ENCODE measurements at places on chromosomes 3 and 15. TPM values are rescaled to one million over a fixed set of nuclear protein-coding genes. Genes with fewer than 3 reads are reported as not detected.

DNA sequence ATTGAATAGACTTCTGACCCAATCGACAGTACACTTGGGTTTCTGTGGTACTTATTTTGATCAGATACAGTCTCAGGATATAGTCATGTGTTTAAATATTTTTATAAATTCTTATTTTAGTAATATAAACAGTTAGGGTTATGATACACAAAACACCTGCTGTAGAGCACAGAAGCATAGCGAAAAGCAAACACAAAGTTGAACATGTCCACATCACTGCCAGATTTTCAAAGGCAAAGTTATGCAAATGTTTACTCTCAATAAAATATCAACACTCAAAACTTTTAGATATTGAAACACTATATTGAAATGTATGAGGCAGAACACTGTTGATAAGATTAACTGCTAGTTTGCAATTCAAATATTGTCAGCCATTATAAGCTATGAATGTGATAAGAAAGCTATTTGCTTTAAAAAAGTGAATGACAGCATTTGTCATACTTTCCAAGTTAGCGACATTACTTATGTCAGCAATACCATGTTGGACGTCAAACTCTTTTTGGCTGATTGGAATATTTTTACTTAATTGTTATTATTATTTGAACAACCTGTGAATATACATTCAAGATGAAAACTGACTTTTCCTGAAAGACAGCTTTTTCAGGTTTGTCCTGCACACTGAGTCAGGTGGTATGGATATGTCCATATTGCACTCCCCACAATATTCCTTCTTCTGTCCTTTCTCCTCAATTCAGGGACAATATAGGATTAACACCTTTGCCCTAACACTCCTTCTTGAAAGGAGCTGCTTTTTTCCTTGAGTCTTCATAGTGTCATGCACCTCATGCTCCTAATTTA lies 367.1 kb downstream of the EPHA3 start:
- H3K27ac ChIP-seq = no peak overlapping the region
- no peaks in the 10 kb centered on the region for H3K27me3 ChIP-seq
- H3K4me1 ChIP-seq = no peaks in the 10 kb centered on the region
- DNase-seq = no peak

- DNase-seq = peak; percentile 48
- peak overlapping the region; percentile 82 for H3K4me3 ChIP-seq
- H3K27me3 ChIP-seq = no peaks in the 10 kb centered on the region
- H3K27ac ChIP-seq = peak overlapping the region; percentile 85
Observed at GRCh38 chr15:73927476-73928240, 1.4 kb downstream of the LOXL1 start.

- no peaks in the 10 kb centered on the region for H3K4me1 ChIP-seq
- DNase-seq = no peak
- H3K27me3 ChIP-seq = no peaks in the 10 kb centered on the region
- H3K4me3 ChIP-seq = no peak overlapping the region
- no peak overlapping the region for H3K27ac ChIP-seq
- no peaks in the 10 kb centered on the region for H3K36me3 ChIP-seq
Observed at GRCh38 chr15:52857937-52858781, 68.0 kb upstream of the ONECUT1 start.

Gene ABI3BP
- total RNA-seq = 6.2 TPM

Gene ARHGEF26
- total RNA-seq = 1.3 TPM

DNA sequence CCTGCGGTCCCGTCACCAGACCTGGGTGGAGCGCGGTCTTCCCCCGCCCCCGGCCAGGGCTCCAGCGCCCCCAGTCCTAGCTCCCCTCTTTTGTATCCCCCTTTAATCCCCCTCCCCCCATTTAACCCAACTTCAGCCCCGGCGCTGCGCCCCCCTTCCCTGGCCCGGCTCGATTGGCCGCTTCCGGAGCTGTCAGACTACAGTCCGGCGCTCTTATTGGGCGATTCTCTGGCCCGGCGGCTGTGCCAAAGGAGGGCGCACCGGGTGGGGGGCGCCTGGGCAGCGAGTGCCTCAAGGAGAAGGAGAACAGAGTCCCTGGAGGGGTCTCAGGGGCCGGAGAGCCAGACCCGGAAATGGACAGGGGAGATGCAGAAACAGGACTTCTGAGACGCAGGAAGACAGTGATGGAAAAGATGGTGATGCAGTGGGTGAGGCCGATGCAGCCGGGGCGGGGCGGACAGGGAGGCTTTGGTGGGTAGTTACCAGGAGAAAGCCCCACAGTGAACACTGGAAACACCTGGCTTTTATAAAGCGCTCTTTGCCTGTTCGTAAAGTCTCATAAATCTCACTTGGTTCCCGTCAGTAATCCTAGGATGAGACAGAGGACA lies 1.2 kb upstream of the ADCY5 start:
- no peaks in the 10 kb centered on the region for H3K4me1 ChIP-seq
- H3K4me3 ChIP-seq = peak overlapping the region; percentile 56
- no peak overlapping the region for H3K27ac ChIP-seq
- H3K36me3 ChIP-seq = no peaks in the 10 kb centered on the region
- DNase-seq = no peak
- H3K27me3 ChIP-seq = peaks cover 44% of the 10 kb centered on the region

GRCh38 chr3:190543671-190544070 lies 29.8 kb downstream of the IL1RAP start:
- no peak overlapping the region for H3K4me3 ChIP-seq
- no peak overlapping the region for H3K27ac ChIP-seq
- no peaks in the 10 kb centered on the region for H3K36me3 ChIP-seq

Gene DPPA2
- not detected for total RNA-seq

Gene PIK3CB
- total RNA-seq = 17.0 TPM

Gene GOLGA8Q
- total RNA-seq = 0.33 TPM

DNA sequence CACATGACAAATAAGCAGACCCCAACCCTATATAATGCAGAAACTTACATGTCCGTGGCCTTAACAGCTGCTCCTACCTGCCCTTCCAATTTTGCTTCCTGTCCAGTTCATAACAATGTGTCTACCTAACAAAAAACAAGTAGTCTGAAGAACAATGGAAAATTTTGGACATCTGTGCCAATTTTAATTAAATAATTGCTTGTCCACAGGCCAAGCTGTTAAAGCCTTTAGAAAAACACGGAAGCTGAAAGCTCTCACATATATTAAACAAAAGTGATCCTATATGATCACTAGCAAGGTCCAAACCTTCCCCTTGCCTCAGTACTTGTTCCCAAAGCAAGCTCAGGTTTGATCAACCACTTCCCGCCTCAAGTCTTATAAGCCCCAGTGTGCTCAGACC lies 37.1 kb downstream of the MAGI1 start:
- DNase-seq = no peak
- no peaks in the 10 kb centered on the region for H3K27me3 ChIP-seq
- peaks cover 3% of the 10 kb centered on the region for H3K4me1 ChIP-seq

DNA sequence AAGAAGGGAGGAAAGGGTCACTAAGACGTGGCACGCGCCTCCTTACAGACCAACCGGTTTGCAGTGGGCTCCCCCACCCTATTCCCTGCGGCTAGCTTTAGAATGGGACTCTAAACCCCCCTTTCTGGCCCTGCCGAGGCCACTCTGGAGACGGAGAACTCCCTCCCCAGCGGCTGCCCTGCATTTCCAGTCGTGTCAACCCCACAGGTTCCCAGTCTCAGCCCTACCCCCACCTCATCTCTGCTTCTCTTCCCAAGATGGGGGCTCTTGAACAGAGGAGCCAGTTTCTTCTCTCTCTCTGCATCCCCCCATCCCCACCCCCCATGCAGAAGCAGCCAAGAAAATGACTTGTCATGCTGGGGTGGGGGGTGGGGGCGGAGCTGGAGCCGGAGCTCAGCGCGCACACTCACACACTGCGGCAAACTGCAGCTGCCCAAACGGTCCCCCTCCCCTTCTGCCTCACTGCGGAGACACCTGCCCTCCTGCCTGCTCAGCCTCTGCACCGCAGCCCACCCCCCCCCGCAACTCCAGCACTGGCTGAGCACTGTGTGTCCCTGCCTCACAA lies 871 bp downstream of the MAP1A start:
- DNase-seq = peak; percentile 74
- H3K27ac ChIP-seq = peak overlapping the region; percentile 93
- H3K36me3 ChIP-seq = peaks cover 28% of the 10 kb centered on the region
- peaks cover 27% of the 10 kb centered on the region for H3K4me1 ChIP-seq

Gene PPP2R3A
- 10.5 TPM for total RNA-seq

DNA sequence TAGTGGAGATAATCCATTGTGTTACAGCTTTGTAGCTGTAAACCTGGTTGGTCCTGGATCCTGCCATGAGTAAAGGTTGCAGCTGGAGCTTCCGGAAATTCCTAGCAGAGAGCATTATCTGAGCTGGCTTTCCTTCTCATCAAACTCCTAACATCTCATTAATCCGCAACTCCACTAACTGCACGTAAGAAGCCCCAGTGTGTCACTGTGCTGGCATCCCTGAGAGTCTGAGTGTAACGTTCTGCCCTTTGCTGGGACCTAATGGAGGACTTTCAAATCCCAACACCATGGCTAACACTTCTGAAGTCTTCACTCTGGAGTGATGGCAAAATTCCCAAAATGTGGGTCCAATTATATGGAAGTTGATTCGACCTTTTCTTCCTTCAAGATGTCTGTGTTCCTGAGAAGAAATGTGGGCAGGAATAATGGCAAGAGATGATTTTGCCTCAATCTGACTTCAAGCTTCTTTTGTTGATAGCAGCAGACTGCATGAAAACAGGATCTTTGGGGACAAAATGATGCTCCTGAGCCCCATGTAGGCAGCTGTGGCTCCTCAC lies 9.6 kb upstream of the TRPM1 start:
- H3K4me3 ChIP-seq = no peak overlapping the region
- no peaks in the 10 kb centered on the region for H3K27me3 ChIP-seq
- H3K36me3 ChIP-seq = no peaks in the 10 kb centered on the region

DNA sequence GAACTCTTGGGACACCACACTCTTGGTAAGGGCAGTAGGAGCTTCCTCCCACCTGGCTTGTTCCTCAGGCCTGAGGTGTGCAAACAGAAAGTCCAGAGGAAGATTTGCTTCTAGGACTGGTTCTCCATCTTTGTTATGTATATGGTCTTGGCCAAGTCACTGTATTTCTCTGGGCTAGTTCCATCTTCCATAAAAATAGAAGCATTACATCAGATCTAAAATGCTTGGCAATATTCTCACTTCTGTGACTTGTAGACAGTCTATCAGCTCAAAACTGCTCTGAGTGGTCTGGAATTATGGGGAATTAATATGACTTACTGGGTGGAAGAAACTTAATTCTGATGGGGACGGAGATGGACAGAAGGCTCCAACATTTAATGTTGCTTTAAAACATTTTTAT lies 55.2 kb downstream of the TMEM108 start:
- H3K27ac ChIP-seq = no peak overlapping the region
- H3K4me3 ChIP-seq = no peak overlapping the region
- peak; percentile 8 for DNase-seq
- no peaks in the 10 kb centered on the region for H3K27me3 ChIP-seq

DNA sequence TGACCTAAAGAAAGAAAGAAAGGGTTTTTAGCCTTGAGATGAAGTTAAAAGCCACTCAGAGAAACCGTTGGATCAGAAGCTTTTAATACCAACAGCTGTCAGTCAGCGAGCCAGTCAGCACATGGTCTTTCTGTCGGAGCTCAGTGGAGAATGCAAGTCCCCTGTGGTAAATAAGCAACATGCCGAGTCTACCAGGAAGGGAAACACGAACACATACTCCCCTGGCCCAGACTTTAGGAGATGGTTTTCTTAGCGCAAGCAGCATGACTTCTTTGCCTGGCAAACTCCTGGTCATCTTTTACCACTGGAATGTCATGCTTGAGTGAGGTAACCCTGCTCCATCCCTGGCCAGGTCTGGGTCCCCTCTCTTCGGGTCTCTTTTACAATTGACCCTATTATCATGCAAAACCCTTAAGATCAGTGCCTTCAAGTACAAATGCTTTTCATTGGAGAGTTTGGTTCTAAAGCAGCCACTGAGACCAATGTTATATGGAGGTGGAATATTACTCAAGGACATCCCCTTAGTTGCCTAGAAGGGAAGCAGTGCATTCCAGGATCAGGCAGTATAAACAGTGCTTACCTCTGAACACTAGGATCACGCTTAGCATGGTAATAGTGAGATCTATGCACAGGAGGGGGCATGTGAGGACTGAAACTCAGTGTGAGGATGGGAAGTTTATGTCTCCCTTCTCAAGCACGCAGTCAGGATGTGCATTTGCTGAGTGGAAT lies 28.2 kb downstream of the SLCO3A1 start:
- no peaks in the 10 kb centered on the region for H3K27me3 ChIP-seq
- H3K36me3 ChIP-seq = no peaks in the 10 kb centered on the region
- no peak overlapping the region for H3K27ac ChIP-seq

DNA sequence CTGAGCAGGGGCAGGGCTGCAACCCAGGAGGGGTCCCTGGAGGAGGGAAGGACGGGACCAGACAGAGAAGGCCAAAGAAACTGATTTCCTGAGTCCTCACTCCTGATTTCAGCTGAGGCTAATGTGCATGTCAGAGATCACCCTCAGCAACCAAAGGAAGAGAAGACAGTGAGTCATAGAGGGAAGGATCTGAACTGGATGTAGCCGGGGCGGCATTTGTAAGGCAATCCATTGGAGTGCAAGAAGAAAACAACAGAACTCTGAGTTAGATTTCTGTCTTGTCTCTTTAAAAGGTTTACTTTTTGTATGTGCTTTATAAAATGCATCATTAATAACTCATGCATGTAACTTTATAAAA lies 105.3 kb upstream of the AGBL1 start:
- H3K4me3 ChIP-seq = no peak overlapping the region
- no peak overlapping the region for H3K27ac ChIP-seq
- H3K36me3 ChIP-seq = no peaks in the 10 kb centered on the region
- no peak for DNase-seq

- no peaks in the 10 kb centered on the region for H3K27me3 ChIP-seq
- no peaks in the 10 kb centered on the region for H3K36me3 ChIP-seq
- H3K4me1 ChIP-seq = peaks cover 4% of the 10 kb centered on the region
- H3K4me3 ChIP-seq = peak overlapping the region; percentile 97
- peak; percentile 20 for DNase-seq
- peak overlapping the region; percentile 95 for H3K27ac ChIP-seq
Observed at GRCh38 chr3:143002083-143002712, 828 bp downstream of the U2SURP start.

DNA sequence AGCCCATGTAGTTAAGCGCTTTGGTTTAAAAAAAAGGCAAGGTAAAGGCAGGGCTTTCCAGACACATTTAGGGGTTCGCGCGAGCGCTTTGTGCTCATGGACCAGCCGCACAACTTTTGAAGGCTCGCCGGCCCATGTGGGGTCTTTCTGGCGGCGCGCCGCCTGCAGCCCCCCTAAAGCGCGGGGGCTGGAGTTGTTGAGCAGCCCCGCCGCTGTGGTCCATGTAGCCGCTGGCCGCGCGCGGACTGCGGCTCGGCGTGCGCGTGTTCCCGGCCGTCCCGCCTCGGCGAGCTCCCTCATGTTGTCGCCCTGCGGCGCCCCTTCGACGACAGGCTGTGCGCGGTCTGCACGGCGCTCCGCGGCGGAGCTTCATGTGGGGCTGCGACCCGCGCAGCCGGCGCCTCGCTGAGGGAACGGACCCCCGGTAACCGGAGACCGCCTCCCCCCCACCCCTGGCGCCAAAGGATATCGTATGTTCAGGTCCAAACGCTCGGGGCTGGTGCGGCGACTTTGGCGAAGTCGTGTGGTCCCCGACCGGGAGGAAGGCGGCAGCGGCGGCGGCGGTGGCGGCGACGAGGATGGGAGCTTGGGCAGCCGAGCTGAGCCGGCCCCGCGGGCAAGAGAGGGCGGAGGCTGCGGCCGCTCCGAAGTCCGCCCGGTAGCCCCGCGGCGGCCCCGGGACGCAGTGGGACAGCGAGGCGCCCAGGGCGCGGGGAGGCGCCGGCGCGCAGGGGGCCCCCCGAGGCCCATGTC lies 927 bp downstream of the SMAD6 start:
- H3K4me1 ChIP-seq = peaks cover 17% of the 10 kb centered on the region
- H3K4me3 ChIP-seq = peak overlapping the region; percentile 87
- peak overlapping the region; percentile 66 for H3K27ac ChIP-seq
- H3K36me3 ChIP-seq = peaks cover 2% of the 10 kb centered on the region
- H3K27me3 ChIP-seq = no peaks in the 10 kb centered on the region

Gene GPR156
- under 0.01 TPM for total RNA-seq
